ENCODE measurements at places on chromosomes 4 and X. TPM values are rescaled to one million over a fixed set of nuclear protein-coding genes. Genes with fewer than 3 reads are reported as not detected.
A peak's percentile ranks its signal among the peaks of the same experiment; 100 is the strongest.

Gene DMP1
- not detected for total RNA-seq

Gene TCEAL6
- not detected for total RNA-seq

Gene DCAF12L1
- 0.60 TPM for total RNA-seq

Gene CSAG2
- total RNA-seq = not detected

Gene BEND4
- 0.78 TPM for total RNA-seq

- DNase-seq = no peak
- H3K27me3 ChIP-seq = no peaks in the 10 kb centered on the region
- no peak overlapping the region for H3K4me3 ChIP-seq
- H3K36me3 ChIP-seq = no peaks in the 10 kb centered on the region
Measured at GRCh38 chr4:65202165-65202852, 468.0 kb downstream of the EPHA5 start.

- H3K4me1 ChIP-seq = peaks cover 4% of the 10 kb centered on the region
- no peaks in the 10 kb centered on the region for H3K27me3 ChIP-seq
- peak; percentile 14 for DNase-seq
- H3K36me3 ChIP-seq = peaks cover 25% of the 10 kb centered on the region
Measured at GRCh38 chrX:75746891-75747639, 38.0 kb downstream of the MAGEE2 start.

DNA sequence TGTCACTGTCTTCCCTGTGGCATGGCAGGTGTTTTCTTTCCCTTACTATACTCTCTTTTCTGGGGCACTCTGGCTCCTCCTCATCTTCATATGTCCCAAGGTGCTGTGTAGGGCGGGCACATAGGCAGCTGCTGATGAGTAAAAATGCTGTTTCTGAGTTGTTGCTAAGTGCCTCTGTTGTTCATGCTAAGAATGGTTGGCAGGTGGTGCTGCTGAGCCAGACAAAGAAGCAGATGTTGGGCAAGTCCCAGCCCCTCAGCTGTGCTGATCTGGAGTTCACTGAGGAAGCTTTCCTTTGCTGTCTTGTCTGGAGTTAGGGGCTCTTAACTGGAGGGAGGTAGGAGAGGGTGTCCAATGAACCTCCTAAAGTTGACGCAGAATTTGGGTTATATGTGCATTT is 40.6 kb downstream of the HADH start:
- DNase-seq = no peak
- no peaks in the 10 kb centered on the region for H3K27me3 ChIP-seq
- H3K4me1 ChIP-seq = no peaks in the 10 kb centered on the region
- no peak overlapping the region for H3K4me3 ChIP-seq
- H3K36me3 ChIP-seq = peaks cover 21% of the 10 kb centered on the region

- H3K27ac ChIP-seq = no peak overlapping the region
- H3K4me3 ChIP-seq = no peak overlapping the region
- DNase-seq = no peak
- peaks cover 6% of the 10 kb centered on the region for H3K4me1 ChIP-seq
- H3K27me3 ChIP-seq = peaks cover 7% of the 10 kb centered on the region
Measured at GRCh38 chrX:1928805-1929204, 313.9 kb downstream of the ASMT start.

DNA sequence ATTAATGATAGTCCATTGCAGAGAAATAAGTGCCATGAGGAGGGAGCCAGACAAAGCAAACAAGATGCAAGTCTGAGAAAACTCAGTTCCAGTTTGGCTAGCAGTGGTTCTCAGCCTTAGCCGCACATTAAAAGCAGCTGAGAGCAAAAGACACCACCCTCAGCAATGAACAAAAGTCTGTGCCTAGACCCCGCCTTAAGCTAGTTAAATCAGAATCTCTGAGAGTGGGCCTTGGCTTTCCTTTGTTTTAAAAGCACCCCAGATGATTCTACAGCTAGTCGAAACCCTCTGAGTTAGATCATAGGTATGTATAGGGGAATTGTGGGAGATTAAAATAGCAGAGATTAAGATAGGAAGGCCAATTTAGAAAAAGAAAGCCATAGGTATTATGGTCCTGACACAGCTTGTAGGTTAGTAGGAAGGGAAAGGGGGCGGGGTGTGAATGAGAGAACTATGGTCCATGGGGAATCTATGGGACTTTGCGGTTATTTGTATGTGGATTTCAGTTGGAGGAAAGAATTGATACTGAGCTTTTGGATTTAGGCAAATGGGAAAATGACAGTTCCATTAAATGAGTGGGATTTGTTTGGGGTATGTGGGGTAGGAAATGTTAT is 12.0 kb downstream of the SPRY1 start:
- H3K4me3 ChIP-seq = no peak overlapping the region
- no peak for DNase-seq
- no peak overlapping the region for H3K27ac ChIP-seq
- H3K4me1 ChIP-seq = peaks cover 39% of the 10 kb centered on the region
- H3K27me3 ChIP-seq = no peaks in the 10 kb centered on the region
- H3K36me3 ChIP-seq = peaks cover 6% of the 10 kb centered on the region

- no peaks in the 10 kb centered on the region for H3K36me3 ChIP-seq
- H3K27me3 ChIP-seq = no peaks in the 10 kb centered on the region
- H3K27ac ChIP-seq = no peak overlapping the region
- no peaks in the 10 kb centered on the region for H3K4me1 ChIP-seq
- DNase-seq = no peak
Measured at GRCh38 chr4:121551881-121552280, 144.9 kb downstream of the ANXA5 start.

DNA sequence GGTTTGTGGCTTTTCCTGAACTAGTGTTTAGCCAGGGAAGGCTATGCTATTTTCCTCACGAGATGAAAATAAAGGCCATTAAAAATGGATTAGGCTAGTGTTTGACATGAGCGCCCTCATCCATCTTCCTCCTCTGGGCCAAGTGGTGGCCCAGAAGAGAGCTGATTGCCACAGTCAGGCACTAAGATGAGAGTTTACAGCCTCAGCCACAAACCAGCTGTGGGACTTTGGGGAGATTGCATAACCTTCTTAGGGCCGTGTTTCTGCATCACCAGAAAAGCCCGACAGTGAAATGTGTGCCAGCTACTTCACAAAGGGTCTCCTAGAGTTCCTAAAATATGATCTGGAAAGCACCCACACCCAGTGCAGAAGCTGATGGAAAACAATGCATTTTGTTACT is 42.3 kb upstream of the LNX1 start:
- DNase-seq = no peak
- peaks cover 11% of the 10 kb centered on the region for H3K27me3 ChIP-seq
- H3K4me1 ChIP-seq = peaks cover 6% of the 10 kb centered on the region
- no peak overlapping the region for H3K27ac ChIP-seq
- no peak overlapping the region for H3K4me3 ChIP-seq

- H3K27ac ChIP-seq = no peak overlapping the region
- no peak overlapping the region for H3K4me3 ChIP-seq
- no peak for DNase-seq
- H3K4me1 ChIP-seq = no peaks in the 10 kb centered on the region
- H3K36me3 ChIP-seq = no peaks in the 10 kb centered on the region
Measured at GRCh38 chrX:134624046-134624430, 34.2 kb downstream of the PLAC1 start.

Data from progenitor cell of endocrine pancreas (in vitro differentiated cells).